ENCODE measurements at places on chromosomes 4 and X.

DNA sequence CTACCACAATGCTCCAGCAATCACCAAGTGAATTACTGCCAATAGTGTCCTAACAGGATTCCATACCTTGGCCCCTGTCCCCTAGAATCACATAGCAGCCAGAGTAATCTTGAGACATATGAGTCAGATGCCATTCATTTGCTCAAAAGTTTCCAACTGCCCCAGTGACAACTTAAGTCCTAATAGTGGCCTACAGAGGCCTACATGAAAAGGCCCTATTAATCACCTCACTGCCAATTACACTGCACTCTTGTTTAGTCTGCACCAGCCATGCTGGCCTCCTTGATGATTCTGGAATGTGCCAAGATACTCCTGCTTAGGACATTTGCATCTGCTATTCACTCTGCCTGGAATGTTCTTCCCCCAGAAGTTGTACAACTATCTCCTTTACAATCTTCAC is 130.7 kb downstream of the NR3C2 start:
- DNase-seq: no peak

DNA sequence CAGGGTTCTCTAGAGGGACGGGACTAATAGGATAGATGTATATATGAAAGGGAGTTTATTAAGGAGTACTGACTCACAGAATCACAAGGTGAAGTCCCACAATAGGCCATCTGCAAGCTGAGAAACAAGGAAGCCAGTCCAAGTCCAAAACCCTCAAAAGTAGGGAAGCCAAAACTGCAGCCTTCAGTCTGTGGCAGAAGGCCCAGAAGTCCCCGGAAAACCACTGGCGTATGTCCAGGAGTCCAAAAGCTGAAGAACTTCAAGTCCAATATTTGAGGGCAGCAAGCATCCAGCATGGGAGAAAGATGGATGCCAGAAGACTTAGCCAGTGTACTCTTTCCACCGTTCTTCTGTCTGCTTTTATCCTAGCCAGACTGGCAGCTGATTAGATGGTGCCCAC is 227.2 kb downstream of the KCTD8 start:
- no peak for DNase-seq

DNA sequence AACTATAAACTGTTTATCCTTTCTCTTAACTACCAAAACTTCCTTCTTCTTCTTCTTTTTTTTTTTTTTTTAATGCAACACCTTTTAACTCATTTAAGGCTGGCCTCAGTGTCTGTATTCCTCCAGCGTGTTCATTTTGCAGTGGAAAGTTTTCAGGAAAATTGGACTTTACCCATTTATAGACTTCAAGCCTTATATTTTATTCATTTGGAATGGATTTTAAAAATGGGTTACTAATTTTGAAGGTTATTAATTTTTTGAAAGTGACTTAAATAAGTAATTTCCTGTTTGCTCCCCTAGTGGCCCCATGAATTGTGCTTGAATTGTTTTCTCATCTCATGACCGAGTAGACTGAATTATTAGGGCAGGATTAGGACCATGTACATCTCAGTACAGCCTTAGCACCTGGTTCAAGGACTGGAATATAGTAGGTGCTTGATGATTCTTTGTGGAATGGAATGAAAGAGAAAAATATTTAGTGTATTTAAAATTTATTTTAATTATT is 282.7 kb downstream of the ANKRD50 start:
- DNase-seq: no peak

DNA sequence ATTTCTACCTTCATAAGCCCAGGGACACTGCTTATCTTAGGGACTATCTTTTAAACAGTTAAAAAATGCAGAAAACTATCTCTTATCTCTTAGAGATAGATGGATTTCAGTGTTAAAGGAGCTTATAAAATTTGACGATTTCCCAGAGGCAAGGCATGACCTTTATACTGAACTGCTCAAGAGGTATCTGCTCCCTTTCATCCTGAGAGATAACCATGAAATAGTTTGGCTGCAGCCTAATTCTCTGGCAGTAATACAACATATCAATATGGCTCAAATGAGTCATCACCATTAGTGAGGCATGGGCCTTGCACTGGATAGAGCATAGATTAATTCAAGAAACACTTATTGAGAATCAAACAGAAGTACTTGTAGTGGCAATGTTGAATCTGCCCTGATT is 348.2 kb upstream of the GRIA3 start:
- no peak for DNase-seq

- no peak for DNase-seq
These were observed 66.4 kb downstream of the GALNT7 start for GRCh38 chr4:173235050-173235449.

- DNase-seq: no peak
These were observed 177.3 kb upstream of the FAM9B start for GRCh38 chrX:9211269-9211668.

Data from T47D (cell line).